ENCODE measurements at places on chromosomes 3 and 15.

DNA sequence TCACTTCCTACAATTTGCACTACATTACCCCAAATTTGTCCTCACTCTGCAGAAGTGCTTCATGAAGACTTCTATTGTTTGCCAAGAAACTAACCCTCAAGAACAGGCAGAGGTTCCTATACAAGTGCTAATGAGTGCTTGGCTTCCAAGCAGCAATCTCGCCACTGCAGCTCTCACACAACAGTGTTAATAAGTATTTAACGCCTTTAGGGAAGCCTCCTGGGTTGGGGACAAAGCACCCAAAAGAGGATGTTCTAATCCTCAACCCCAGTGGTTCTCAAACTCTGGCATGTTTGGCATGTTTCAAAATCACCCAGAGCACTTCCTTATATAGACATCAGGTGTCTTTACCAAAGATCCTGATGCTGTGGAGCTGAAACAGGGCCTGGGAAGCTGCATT lies 64.6 kb downstream of the ZIC4 start:
- DNase-seq: no peak

DNA sequence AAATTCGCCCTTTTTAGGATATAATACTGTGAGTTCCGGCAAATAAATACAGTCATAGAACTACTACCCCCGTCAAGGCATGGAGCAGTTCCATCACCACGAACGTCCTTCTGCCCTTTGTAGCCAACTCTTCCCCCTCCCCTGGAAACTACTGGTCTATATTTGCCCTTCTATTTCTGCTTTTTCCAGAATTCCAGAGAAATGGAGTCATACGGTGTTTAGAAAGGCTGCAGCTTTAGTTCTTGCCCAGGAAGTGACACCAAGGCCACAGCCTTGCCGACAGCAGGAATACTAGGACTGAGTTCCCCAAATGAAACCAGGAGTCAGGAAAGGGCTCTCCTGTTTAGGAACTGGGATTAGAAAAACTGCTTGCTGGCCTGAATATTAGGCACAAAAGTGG lies 291.2 kb downstream of the FAM43A start:
- no peak for DNase-seq

DNA sequence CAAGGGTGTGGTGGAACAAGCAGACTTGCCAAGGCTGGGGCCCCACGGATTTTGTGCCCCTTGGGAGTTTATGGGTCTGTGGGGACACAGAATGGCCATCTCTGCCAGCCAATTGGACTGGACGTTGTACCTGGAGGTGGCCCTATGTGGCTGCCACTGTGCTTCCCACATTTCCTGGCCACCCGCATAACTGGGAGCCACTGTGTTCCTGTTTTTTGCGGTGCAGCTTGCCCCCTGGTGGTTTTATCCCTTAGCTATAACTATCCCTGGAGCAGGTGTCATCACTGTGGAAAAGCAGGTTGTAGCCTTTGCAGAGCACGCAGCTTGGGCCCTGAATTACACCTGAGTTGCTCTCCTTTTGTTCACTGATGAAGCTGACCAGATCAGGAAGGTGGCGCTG lies 306.3 kb downstream of the ZPLD1 start:
- no peak for DNase-seq

DNA sequence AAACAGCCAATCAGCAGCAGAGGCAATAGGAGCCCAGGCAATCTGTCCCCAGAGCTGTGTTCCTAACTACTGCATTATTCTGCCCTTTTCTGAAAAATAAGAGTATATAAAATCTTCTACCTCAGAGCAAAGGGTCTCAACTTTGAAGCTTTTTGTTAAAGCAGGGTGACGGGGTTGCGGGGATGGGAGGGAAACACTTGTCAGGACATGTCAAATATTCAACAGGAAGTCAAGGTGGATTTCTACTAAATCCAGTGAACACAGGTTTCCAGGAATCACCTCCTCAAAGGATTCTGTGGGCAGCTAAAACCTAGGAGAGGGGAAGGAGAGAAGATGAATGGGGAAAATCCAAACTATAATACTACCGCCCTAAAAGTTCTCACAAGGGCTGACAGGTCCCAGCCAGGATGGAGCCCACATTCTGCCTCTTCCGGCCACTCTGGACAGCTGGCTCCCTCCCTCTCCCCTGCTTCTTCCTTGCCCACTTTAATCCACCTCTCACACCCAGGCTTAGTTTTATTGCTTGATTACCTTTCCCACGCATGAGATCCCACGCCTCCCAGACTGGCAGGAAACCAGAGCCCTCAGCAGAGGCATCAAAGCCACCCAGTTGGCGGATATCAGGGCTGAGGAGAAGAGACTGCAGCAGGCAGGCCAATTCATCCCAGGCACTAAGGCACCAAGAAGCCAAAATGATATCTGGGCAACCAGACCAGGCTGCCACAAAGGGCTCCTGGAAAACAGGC lies 77.2 kb downstream of the OSBPL10 start:
- no peak for DNase-seq

GRCh38 chr15:70699890-70700289 lies 63.5 kb downstream of the UACA start:
- peak; percentile 48 for DNase-seq

DNA sequence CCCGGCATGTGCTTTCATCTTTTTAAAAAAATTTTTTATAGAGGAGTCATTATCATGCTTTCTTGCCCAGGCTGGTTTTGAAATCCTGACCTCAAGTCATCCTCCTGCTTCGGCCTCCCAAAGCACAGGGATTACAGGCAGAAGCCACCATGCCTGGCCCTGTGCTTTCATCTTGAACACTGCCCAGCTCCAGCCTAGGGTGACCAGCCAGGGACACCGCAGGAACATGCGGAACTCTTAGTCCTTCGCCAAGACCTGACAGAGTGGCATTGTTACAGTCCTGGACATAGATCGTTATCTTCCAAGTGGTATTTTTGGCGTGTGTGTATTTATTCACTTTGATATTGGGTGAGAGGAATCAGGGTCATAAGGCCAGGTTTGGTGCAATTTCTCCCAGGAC lies 7.9 kb upstream of the FURIN start:
- DNase-seq: no peak

GRCh38 chr15:24985224-24985623 lies 30.4 kb downstream of the SNRPN start:
- DNase-seq: no peak

DNA sequence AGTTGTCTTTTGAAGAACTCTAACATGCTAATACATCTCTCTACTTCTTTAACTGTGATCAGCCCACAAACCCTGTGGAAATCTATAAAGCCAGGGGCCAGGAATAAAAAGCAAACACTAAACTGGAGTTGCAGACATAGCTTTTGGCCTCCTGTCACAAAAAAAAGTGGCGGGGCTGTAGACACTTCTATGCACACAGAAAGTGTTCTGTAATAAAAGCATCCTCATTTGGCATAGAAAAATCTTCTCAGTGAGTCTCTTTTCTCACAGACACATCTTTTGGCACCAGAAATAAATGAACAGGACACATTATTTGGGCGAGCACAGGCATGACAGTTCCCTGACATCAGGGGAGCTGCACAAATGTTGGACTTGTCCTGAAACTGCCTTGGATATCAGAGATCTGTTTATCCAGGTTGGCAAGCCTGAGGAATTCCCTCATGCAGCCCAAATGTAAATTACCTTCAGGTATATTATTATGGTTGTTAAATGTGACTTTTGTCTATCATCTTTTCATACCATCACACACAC lies 355.4 kb downstream of the FGF12 start:
- DNase-seq: no peak

DNA sequence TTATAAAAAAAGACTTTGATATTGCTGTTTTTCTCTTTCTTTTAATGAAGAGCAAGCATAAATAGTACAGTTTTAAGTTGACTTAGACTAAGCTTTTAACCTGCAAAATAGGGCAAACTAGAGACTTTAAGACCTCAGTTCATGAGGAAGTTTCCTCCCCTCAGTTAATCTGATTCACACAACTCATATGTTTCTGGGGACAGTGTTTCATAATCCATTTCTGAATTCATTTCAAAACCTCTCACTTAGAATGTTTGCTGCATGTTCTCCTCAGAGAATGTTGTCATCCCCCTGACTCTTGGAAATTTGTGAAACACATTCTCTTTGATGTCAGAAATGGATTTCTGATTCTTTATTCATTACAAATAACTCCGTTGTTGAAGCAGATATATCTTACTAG lies 79.3 kb upstream of the SKOR1 start:
- DNase-seq: peak; percentile 86

- DNase-seq: no peak
Measured at GRCh38 chr15:35876762-35877161, 330.8 kb upstream of the DPH6 start.

- DNase-seq: no peak
Measured at GRCh38 chr15:25763331-25763751, 99.8 kb downstream of the ATP10A start.

All from adipocyte (in vitro differentiated cells).